ENCODE measurements at places on chromosomes 13 and 19.
A peak's percentile ranks its signal among the peaks of the same experiment; 100 is the strongest.

DNA sequence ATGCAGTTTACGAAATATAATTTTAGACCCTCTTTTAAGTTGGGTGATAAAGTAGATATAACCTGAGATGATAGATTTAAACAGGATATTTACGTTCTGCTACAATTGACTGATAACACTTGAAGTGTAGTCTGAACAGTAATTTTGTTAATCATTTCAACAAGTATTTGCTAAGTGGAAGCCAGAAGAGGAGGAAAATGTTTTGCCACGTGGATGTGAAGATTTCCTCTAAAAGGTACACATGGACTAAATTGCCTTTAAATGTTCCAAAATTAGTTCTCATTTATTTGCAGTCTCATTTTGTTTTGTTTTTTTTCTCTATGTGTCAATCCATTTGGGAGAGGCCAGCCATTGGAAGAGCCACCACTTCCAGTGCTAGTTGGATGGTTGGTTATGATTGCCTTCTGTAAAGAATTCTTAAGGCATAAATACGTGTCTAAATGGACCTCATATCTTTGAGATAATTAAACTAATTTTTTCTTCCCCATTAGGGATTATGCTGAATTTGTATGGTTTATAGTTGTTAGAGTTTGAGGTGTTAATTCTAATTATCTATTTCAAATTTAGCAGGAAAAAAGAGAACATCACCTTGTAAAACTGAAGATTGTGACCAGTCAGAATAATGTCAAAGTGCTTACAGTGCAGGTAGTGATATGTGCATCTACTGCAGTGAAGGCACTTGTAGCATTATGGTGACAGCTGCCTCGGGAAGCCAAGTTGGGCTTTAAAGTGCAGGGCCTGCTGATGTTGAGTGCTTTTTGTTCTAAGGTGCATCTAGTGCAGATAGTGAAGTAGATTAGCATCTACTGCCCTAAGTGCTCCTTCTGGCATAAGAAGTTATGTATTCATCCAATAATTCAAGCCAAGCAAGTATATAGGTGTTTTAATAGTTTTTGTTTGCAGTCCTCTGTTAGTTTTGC, 2.8 kb downstream of the MIR17HG start:
- no peak for DNase-seq

GRCh38 chr19:5623397-5624017, 624 bp downstream of the SAFB start:
- no peak for DNase-seq

DNA sequence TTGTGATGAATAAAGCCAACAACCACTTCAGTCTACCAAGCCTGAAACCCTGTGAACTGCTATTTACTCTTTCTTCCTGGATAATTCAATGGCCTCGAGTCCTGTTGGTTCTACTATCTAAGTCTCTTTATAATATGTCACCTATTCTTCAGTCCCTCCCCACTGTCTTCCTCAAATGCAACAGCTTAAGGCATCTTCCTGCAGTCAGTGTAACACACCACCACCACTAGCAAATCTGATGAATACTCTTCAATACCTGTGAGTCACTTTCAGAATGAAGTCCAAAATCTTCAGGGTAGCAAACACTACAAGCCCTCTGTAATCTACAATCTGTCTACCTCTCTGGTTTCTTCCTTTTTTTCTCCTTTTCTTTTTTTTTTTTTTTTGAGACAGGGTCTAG, 32.9 kb downstream of the ZDHHC20 start:
- no peak for DNase-seq

DNA sequence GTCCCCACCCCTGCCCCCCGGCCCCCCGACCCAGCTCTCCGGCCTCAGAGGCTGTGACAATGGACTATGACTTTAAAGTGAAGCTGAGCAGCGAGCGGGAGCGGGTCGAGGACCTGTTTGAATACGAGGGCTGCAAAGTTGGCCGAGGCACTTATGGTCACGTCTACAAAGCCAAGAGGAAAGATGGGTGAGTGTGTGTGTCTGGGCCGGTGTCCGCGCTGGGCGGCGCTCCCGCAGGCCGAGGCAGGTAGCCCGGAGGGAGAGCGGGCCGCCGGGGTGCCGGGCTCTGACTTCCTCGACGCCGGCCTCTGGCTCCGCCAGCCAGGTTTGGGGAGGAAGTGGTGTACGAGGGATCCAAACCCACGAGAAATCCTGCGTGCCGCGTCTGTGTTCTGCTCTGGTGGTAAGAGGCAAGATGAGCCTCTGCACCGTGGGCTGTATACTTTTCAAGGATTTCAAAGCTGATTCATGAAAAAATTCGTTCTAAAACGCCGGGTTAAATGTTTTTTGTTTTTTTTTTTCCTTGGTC, 718 bp downstream of the CDK8 start:
- DNase-seq, result peak; percentile 70

DNA sequence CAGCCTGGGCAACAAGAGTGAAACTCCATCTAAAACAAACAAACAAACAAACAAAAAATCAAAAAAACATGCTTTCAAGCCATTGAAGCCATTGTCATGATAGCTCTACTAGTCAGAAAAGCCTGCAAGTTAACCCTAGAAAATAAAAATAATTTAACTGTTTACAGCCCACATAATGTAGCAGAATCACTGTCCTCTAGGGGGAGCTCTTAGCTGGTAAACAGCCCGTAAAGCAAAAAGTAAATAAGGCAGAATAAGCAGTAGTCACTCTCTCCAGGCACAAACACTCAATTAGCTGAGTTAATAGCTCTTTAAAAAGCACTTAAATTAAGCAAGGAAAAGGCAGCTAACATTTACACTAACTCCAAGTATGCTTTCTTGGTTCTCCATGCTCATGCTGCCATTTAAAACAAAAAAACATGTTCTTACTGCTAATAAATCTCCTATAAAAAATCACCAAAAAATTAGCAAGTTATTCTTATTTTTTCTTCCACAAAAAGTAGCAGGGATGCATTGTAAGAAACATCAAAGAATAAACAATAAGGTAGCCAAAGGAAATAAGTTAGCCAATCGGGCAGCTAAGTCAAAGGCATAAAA, 11.3 kb downstream of the LILRB4 start:
- DNase-seq, result no peak

DNA sequence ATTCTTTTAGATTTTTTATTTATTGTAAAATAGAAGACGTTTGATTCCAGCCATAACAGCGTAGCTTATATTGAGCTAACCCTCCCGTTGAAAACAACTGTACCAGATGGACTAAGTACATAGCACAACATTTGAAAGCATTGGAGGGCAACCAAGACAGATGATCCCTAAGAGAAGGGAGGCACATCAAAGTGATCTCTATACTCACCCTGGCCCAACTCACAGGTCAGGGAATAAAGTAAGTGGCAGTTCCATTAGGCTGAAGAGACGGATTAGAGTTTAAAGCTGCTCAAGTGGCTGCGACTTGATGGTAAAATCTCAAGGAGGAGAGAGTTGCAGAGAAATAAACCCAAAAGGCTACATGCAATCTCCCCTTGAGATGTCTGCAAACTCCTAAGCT, 65.1 kb upstream of the ITM2B start:
- no peak for DNase-seq

DNA sequence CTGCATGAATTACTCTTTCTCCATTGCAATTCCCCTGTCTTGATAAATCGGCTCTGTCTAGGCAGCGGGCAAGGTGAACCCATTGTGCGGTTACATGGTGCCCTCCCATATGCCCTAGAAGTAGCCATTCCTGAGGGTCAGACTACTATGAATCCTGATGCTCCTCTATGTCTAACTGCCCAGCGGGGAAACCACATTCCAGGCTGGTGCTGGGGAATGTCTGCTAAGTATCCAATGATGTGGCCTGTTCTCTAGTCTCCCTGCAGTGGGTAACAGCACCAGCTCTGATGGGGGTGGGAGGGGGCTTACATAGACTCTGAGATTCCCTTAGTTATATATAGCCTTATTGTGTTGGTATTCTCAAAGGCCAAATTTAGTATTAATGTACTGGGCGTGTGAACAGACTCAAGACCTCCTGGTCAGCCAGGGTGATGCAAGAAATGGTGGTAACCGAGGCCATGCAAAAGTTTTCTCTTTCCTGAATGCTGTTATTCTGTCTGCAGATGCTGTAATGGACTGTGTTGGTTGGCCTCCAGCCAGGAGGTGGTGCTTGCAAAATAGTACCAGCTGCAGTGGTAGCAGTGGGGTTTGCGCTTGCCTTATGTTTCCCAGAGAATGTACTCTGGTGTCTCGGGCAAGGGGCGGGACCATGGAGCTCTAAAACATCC, 564.8 kb upstream of the SLITRK1 start:
- no peak for DNase-seq

DNA sequence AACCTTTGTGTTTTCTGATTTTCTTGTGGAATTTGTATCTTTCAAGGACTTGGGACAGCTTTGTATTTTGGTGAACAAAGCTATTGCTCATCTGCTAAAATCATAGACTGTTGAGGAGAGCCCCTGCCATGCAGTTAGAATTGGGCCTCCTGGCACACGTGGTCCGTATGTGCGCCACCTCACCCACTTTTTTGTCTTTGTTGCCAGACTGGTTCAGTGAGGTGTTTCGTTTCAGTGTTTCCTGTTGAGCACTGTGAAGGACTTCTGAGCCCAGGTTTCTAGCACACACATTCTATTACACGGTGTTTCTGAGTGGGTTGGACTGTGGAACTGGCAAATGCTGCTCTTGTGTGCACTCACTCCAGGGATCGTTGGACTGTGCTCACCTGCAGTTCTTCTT, 37.6 kb upstream of the RNF113B start:
- no peak for DNase-seq

DNA sequence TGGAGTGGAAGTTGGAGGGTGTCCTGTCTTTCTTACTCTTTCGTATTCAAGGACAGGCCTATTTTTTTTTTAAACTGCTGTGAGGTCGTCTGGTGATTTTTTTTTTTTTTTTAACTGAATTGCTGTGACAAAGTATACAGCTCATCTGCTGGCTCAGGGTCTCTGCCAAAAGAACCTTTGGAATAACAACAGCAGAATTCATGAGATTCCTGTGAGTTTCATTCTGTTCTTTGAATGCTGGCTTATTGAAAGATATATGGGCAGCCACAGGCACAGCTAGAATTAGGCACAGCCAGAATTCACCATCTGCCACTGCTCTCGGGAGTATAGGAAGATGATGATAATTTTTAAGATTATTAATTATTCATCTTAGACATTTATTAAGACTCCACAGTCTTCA, 21.4 kb upstream of the FRY start:
- no peak for DNase-seq

DNA sequence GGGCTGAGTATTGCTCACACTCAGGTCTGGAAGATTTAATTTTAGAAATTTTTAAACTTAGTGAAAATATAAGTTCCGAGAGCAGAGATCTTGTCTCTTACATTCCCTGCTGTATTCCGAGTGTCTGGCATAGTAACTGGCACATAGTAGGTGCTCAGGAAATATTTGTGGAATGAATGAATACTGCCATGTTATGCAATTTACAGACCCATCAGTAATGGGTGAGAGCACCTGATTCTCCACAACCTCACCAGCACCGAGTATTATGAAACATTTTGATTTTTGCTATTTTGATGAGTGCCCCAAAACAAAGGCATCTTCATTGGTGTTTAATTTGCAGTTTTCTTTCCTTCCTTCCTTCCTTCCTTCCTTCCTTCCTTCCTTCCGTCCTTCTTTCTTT, 15.8 kb upstream of the CLASRP start:
- no peak for DNase-seq

DNA sequence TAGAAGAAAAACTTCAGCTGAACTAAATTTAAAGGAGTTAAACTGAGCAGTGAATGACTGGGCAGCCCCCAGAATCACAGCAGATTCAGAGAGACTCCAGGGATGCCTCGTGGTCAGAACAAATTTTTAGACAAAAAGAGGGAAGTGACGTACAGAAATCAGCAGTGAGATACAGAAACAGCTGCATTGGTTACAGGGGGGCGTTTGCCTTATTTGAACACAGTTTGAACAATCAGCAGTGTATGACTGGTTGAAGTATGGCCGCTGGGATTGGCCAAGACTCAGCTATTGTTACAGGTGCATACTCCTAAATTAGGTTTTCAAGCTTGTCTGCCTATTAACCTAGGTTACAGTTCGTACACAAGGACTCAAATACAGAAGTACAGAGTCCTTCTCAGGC, 2.2 kb upstream of the SPRYD7 start:
- no peak for DNase-seq

- DNase-seq, result no peak
Measured at GRCh38 chr19:47186446-47187334, 44.3 kb downstream of the BBC3 start.

DNA sequence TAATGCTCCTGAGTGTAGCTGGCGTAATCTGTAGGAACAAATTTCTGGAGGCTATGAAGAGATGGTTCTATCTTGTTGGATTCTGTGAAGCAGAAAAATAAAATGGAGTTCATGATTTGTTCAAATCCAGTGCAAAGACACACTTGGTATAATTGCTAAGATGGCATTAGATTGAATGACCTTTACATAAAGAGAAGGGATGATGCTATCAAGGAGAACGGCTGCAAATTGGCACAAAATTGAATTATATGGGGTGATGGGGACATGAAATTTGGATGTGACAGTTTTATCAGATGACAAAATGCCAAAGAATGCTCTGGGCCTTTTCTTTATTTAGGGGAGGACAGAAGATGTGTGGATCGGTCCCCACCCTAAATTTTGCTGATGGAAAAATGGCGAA, 4.0 kb downstream of the METTL21C start:
- no peak for DNase-seq

DNA sequence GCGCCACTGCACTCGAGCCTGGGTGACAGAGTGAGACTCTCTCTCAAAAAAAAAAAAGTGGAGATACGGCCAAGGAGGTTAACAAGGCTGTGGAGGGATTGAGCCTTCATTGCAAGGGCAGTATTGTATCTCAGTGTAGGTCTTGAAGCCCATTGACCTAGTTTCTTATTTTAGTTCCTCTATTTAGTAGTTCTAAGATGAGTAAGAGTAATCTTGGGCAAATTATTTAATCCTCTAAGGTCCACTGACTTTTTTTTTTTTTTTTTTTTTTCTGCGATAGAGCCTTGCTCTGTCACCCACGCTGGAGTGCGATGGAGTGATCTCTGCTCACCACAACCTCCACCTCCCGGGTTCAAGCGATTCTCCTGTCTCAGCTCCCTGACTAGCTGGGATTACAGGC, 14.3 kb upstream of the ILF3 start:
- DNase-seq, result no peak

DNA sequence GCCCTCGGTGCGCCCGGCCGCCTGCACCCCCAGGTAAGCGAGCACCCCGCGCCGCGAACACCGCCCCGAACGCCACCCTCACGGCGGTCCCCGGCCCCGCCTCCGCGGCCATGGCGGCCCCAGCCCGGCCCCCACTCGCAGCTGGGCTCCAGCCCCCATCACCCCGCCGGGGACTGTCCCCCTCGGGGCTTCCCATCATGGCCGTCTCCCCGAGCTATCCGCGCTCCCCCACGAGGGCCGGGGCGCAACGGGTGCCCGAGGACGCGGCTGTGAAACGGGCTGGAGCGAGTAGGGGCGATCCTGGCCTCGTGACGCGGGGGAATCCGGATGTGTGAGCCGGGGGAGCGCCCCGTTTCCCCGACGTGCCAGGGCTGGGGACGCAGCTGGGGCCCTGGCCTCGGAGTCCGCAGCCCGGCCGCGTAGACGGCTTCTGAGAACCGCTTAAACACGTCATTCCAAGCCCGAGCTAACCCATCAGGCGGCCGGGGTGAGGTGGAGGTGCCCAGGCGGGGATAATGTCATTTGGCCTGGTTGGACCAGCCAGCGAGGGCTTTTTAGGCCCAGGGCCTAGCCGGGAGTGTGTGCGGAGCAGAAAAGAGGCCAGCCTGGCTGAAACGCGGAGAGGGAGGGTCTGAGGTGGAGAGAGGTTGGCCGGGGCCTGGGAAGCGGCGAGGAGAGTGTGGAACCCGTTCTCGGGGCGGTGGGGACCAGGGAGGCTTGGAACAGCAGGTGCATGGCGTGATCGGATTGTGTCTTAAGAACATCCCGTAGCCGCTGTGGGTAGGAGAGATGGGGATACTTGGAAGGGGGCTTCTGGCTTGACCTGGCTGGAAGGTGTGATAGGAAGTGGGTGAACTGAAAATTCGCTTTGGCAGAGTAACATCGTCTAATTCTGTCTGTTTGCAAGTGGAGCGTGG, 550 bp downstream of the CERS4 start:
- peak; percentile 61 for DNase-seq

Data from right lobe of liver (tissue), 6 donors.